Activated T-helper 2 cell treated with anti-CD3 and anti-CD28 coated beads, Interferon-gamma antibody, Interleukin-2, Interleukin-4, amounts not matched to agents 10 μg/mL and 5 μg/mL and 100 μg/mL, durations not matched to agents 14 hours and 24 hours and 36 hours (primary cell): ENCODE measurements at places on chromosomes 7 and 10. TPM values are rescaled to one million over a fixed set of nuclear protein-coding genes. Genes with fewer than 3 reads are reported as not detected.

DNA sequence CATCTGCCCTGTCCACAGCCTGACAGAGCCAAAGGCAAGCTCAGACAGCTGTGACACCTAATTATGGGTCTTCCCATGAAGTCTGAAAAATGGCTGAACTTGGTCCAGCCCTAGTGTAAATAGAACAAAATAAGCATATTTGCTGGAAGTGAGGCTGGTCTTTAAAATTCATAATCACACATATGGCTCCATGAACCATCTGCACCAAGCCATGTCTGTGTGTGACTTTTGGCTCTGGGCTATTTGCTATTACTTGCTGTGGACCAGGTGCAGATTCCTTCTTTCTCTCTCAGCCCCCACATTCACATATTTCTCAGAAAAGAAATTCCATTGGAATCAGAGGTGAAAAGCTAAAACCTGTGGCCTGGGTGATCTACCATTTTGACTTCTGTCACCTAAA lies 175.9 kb downstream of the PDE1C start:
- H3K27ac ChIP-seq, result no peak overlapping the region
- DNase-seq, result no peak
- H3K4me1 ChIP-seq, result no peaks in the 10 kb centered on the region
- no peaks in the 10 kb centered on the region for H3K27me3 ChIP-seq
- no peaks in the 10 kb centered on the region for H3K36me3 ChIP-seq
- no peak overlapping the region for H3K4me3 ChIP-seq

GRCh38 chr10:46028584-46029460 lies 1.6 kb downstream of the NCOA4 start:
- peaks cover 49% of the 10 kb centered on the region for H3K4me1 ChIP-seq
- H3K27ac ChIP-seq, result peak overlapping the region; percentile 93
- no peaks in the 10 kb centered on the region for H3K27me3 ChIP-seq
- peak overlapping the region; percentile 97 for H3K4me3 ChIP-seq

DNA sequence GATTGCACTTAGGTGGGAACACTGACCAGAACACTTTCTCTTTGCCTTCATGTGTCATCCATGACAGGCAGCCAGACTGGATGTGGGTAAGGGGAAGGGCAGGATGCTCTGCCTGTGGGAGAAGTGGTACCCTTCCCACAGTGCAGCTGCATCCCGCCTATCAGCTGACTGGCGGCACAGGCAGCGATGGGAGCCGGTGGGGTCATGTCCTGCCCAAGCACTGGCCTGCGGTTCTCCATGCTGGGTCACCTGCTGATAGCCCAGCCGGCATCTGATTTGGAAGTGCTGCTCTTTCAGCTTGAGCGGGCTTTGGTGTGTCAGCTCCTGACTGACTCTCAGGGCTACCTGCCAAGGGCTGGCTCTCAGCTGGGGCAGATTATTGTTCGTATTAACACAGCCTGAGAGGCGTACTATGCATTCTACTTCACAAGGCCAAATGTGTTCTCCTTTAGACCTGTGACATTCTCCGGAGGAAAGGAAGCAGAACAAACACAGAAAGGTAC lies 105.2 kb upstream of the PDLIM1 start:
- H3K27me3 ChIP-seq, result peaks cover 6% of the 10 kb centered on the region
- H3K4me3 ChIP-seq, result no peak overlapping the region
- peaks cover 19% of the 10 kb centered on the region for H3K4me1 ChIP-seq
- DNase-seq, result no peak

DNA sequence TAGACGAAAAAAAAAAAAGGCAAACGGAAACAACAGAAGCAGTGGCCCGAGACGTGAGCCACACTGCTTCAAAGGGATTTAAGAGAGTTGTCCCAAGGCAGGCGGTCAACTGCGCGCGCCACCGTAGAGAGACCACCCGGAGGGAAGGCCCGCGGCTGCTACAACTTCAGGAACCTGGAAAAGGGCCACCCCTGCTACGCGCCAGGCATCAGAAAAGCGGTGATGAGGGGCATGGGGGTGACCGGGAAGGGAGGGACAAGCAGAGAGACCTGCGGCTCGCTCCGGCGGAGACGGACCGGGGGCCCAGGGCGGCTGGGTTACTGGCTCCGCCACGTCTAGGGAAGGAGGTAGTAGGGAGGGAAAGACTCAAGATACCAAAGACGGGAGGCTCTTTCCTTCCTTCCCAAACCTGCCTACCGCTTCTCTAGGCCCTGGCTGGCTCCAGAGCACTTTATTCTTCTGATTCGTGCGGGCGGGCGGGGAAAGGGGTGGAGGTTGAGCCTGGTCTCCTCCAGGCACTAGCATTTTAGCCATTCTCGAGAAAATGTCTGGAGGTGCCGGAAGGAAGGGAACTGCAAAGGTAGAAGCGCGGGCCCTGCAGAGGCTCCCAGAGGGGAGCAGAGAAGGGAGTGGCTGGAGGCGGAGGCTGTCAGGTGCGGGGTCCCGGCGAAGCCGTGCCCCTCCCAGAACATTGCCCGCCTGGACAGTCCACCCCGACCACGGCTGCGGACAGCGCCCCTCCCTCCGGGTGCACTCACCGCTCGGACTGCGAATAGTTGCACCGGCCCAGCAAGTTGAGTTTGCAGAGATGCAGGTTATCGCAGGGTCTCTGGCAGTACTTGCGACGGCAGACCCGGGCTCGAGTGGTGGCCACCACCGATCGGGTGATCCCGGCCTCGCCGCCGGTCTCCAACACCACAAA lies 993 bp downstream of the ZC3HAV1 start:
- peaks cover 37% of the 10 kb centered on the region for H3K4me1 ChIP-seq
- peak overlapping the region; percentile 100 for H3K4me3 ChIP-seq
- peaks cover 54% of the 10 kb centered on the region for H3K36me3 ChIP-seq
- DNase-seq, result no peak

DNA sequence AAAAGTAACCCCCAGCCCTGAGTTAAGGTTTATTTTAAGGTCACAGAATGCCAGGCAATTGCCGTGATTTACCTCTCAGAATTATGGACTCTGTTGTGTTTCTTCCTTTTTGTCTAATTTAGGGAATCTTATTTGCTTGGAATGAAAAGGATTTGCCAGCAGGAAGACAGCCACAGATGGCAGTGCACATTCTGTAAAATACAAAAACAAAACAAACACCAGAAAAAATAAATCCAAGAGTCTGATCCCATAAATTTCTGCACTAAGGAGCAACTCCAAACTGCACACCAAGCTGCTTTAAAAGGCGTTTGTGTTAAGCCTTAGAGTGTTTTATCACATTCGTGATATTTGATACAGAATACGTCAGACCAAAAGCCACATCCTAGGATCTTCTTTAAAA lies 199.0 kb upstream of the C7orf33 start:
- no peaks in the 10 kb centered on the region for H3K4me1 ChIP-seq
- H3K36me3 ChIP-seq, result no peaks in the 10 kb centered on the region
- H3K4me3 ChIP-seq, result no peak overlapping the region
- no peak for DNase-seq

DNA sequence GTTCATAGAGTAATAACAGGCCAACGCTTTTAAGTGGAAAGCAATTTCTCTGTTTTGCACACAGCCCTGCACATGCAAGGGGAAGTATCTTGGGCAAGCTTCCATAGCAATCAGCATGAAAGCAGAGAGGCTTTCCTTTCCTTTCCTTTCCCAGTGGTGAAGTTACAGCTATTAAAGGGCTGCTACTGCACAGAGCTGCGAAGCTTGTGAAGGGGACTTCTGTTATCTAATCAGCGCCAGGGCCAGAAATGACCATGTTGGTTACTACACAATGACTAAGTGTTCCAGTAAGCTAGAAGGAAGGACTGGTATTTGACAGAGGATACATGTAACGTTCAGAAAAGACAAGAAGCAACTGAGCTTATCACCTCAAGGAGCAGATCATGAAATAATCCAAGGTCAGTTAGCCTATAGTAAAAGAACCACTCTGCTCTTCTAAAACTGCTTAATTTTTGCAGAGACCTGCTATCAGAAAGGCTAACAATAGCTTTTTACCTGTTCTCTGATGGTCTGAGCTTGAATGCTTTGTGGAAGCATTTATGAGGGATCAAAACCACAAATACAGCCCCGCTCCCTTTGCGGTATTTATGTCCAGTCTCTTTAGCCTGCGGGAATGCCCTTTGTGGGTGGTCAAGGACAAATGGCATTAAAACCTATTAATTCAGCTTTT lies 45.9 kb downstream of the SGMS1 start:
- H3K27ac ChIP-seq, result no peak overlapping the region
- H3K4me1 ChIP-seq, result peaks cover 12% of the 10 kb centered on the region
- no peak for DNase-seq

The HMX3 gene
- not detected in 2 replicates for total RNA-seq

GRCh38 chr7:73669288-73669701 lies 1.7 kb downstream of the VPS37D start:
- no peak overlapping the region for H3K27ac ChIP-seq
- H3K27me3 ChIP-seq, result peaks cover 28% of the 10 kb centered on the region
- no peaks in the 10 kb centered on the region for H3K36me3 ChIP-seq
- peaks cover 6% of the 10 kb centered on the region for H3K4me1 ChIP-seq
- DNase-seq, result no peak
- H3K4me3 ChIP-seq, result no peak overlapping the region

GRCh38 chr7:108109221-108109908 lies 20.8 kb downstream of the LAMB4 start:
- H3K27me3 ChIP-seq, result peaks cover 6% of the 10 kb centered on the region
- H3K27ac ChIP-seq, result no peak overlapping the region
- no peak overlapping the region for H3K4me3 ChIP-seq
- H3K4me1 ChIP-seq, result no peaks in the 10 kb centered on the region

GRCh38 chr10:61175316-61175715 lies 231.3 kb upstream of the RHOBTB1 start:
- no peak overlapping the region for H3K4me3 ChIP-seq
- DNase-seq, result no peak
- peaks cover 3% of the 10 kb centered on the region for H3K27me3 ChIP-seq
- H3K4me1 ChIP-seq, result no peaks in the 10 kb centered on the region

- no peak overlapping the region for H3K27ac ChIP-seq
- peaks cover 1% of the 10 kb centered on the region for H3K4me1 ChIP-seq
- peaks cover 64% of the 10 kb centered on the region for H3K36me3 ChIP-seq
- no peak overlapping the region for H3K4me3 ChIP-seq
These were observed 28.7 kb downstream of the WIPI2 start for GRCh38 chr7:5218564-5219360.

The IRF5 gene
- total RNA-seq, result 25.0 and 26.0 TPM in 2 replicates

GRCh38 chr10:22913474-22914092 lies 14.3 kb upstream of the ARMC3 start:
- H3K4me1 ChIP-seq, result peaks cover 3% of the 10 kb centered on the region
- H3K27ac ChIP-seq, result no peak overlapping the region
- DNase-seq, result no peak
- no peaks in the 10 kb centered on the region for H3K27me3 ChIP-seq
- H3K4me3 ChIP-seq, result no peak overlapping the region

The SLC26A4 gene
- 3.6 and 3.9 TPM in 2 replicates for total RNA-seq

- H3K4me1 ChIP-seq, result peaks cover 47% of the 10 kb centered on the region
- peak overlapping the region; percentile 14 for H3K4me3 ChIP-seq
- peak overlapping the region; percentile 73 for H3K27ac ChIP-seq
- H3K27me3 ChIP-seq, result no peaks in the 10 kb centered on the region
These were observed 39.0 kb downstream of the VSTM4 start for GRCh38 chr10:49076319-49076718.

- DNase-seq, result no peak
- no peaks in the 10 kb centered on the region for H3K36me3 ChIP-seq
- H3K27me3 ChIP-seq, result peaks cover 30% of the 10 kb centered on the region
These were observed 284 bp downstream of the CXCL12 start for GRCh38 chr10:44384601-44385025.

The FOXP2 gene
- 0.05 and 0.14 TPM in 2 replicates for total RNA-seq

The COL26A1 gene
- total RNA-seq, result 0.11 and 0.16 TPM in 2 replicates

DNA sequence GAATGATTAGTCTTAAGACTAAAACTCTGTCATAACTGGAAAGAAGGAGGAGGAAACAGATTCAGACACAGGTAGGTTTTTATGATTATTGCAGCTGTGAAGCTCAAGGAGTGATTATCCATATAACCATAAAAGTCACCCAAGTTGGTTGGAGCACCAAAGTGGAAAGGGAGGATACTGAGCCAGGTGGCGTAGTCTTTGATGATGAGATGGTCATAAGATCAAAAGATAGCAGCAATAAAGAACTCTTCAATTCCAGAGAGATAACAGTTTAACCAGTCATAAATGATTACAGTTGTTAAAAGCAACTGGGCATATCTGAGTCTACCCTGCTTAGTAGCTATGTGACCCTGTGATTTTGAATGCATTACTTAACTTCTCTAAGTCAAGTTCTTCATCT lies 8.4 kb downstream of the ABCB1 start:
- H3K4me3 ChIP-seq, result no peak overlapping the region
- no peak overlapping the region for H3K27ac ChIP-seq
- DNase-seq, result no peak
- H3K27me3 ChIP-seq, result no peaks in the 10 kb centered on the region
- no peaks in the 10 kb centered on the region for H3K4me1 ChIP-seq

GRCh38 chr10:119782981-119783664 lies 57.3 kb downstream of the INPP5F start:
- peaks cover 1% of the 10 kb centered on the region for H3K27me3 ChIP-seq
- DNase-seq, result no peak
- H3K4me3 ChIP-seq, result no peak overlapping the region
- H3K27ac ChIP-seq, result no peak overlapping the region

DNA sequence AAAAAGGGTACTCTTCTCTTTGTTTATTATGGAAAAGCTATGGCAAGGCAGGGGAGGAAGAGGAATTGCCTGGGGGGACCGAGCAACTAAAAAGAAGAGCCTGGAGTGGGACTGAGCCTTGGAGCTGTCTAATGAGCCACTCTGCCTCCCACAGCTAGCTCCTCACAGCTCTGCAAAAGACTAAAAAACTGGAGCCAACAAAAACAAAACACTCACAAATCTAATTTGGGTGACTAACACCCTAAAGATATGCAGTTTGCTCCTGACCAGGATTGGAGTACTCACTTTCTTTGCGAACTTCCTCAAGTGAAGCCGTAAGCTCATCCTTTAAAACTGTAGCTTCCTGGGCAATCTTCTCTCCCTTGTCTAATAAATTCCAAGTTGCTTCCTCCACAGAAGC lies 89.4 kb downstream of the CTNNA3 start:
- H3K4me3 ChIP-seq, result no peak overlapping the region
- no peak overlapping the region for H3K27ac ChIP-seq
- DNase-seq, result no peak
- peaks cover 26% of the 10 kb centered on the region for H3K27me3 ChIP-seq

- H3K27ac ChIP-seq, result no peak overlapping the region
- H3K36me3 ChIP-seq, result no peaks in the 10 kb centered on the region
- H3K27me3 ChIP-seq, result peaks cover 5% of the 10 kb centered on the region
These were observed 8.9 kb downstream of the COL17A1 start for GRCh38 chr10:104076743-104077160.

The PALD1 gene
- total RNA-seq, result 2.1 and 2.3 TPM in 2 replicates

DNA sequence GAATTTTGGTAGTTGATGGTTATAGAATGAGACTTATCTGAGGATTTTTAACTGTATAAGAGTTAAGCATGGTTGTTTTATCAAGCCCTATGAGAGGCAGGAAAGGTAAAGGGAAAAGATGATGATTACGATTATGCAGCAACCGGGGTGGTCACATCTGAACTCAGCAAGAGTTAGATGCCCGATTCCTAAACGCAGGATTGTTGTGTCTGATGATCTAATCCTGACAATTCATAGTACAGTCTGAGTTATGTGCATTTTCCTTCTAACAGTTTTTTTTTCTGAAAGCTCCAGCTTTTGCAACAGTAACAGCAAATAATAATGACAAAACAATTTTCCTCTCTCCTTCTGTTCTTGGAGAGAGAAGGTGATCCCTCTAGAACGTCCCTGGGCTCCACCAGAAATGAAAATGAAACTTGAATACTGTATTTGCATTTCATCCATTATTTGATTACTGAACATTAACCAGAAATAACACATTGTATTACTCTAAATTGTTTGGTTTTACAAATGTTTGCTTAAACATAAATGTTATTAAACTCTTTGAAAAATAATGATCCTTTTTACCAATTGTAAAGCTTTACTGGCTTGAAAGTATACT lies 176.5 kb upstream of the CCDC6 start:
- H3K4me3 ChIP-seq, result no peak overlapping the region
- no peak for DNase-seq
- no peaks in the 10 kb centered on the region for H3K27me3 ChIP-seq
- no peak overlapping the region for H3K27ac ChIP-seq
- no peaks in the 10 kb centered on the region for H3K4me1 ChIP-seq
- H3K36me3 ChIP-seq, result no peaks in the 10 kb centered on the region

The TMEM130 gene
- 0.30 TPM in 1 of 2 replicates, not detected in the other for total RNA-seq
